Frontal cortex (tissue), 4 donors: ENCODE measurements at places on chromosomes 16 and 17. TPM values are rescaled to one million over a fixed set of nuclear protein-coding genes. Genes with fewer than 3 reads are reported as not detected.

DNA sequence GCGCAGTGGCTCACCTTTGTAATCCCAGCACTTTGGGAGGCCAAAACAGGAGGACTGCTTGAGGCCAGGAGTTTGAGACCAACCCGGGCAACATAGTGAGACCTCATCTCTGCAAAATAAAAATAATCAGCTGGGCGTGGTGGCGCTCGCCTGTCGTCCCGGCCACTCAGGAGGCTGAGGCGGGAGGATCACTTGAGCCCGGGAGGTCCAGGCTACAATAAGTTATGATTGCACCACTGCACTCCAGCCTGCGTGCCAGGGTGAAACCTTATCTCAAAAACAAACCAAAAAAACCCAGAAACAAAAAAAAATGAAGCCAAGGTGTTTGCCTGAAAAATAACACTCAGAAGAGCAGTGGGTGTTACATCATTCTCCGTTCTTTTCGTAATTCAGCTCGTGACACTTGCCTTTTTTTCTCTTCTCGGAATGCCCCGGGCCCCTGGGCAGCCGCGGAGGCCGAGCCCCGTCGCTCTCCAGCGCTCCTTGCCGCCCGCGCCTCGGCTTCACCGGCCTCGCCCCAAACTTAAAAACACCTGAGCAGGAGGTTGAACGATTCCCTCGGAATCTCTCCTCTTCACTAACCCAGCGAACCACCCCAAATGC lies 17.0 kb downstream of the PRCD start:
- DNase-seq, result no peak

DNAH3 gene
- total RNA-seq, result 0.41 TPM

MYO15A gene
- total RNA-seq, result 2.4 TPM

GDE1 gene
- 43.6 TPM for total RNA-seq

DNA sequence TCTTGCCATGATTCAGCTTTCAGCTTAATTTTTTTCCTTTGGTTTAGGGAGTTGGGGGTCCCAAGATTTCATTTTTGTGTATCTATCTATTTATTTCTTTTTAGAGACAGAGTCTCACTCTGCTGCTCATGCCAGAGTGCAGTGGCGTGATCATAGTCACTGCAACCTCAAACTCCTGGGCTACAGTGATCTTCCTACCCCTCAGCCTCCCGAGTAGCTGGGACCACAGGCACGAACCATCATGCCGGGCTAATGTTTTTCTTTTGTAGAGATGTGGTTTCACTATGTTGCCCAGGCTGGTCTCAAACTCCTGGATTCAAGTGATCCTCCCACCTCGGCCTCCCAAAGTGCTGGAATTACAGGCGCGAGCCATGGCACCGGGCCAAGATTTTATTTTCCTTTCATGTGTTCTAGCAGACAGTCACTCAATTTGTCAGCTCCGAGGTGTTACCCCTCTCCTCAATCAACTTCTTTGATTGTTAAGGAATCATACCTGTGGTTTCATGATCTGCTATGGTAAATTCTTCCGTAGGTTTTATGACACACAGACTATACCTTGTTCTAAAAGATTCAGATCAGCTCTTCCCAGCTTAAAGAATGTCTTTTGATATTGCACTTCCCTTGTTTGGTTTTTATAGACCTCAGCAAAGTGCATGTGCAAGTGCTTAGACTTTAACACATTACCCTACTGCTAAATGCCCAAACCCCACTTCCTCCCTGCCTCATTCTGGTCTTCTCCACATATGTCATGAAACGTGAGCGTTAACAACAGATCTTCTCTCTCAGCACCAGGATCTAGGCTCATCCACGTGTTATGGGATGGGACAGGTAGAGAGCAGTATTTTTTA lies 13.0 kb downstream of the UNC45B start:
- DNase-seq, result no peak

DNA sequence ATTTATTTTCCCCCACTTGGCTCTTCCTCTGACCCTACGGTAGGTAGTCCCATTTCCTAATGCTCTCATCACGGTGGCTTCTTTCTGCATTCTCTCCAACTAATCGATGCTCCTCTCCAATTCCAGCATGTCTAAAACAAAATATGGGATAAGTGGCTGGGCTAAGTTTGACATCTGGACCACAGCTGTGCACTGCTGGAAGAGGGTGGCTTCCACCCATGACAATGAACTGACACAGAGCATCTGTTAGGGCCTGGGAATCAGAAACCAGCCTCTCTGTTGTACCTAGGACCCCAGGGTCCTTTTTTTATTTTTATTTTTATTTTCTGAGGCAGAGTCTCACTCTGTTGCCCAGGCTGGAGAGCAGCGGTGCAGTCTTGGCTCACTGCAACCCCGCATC lies 29.0 kb upstream of the SLC39A11 start:
- no peak for DNase-seq

CYB561 gene
- 15.9 TPM for total RNA-seq

DNA sequence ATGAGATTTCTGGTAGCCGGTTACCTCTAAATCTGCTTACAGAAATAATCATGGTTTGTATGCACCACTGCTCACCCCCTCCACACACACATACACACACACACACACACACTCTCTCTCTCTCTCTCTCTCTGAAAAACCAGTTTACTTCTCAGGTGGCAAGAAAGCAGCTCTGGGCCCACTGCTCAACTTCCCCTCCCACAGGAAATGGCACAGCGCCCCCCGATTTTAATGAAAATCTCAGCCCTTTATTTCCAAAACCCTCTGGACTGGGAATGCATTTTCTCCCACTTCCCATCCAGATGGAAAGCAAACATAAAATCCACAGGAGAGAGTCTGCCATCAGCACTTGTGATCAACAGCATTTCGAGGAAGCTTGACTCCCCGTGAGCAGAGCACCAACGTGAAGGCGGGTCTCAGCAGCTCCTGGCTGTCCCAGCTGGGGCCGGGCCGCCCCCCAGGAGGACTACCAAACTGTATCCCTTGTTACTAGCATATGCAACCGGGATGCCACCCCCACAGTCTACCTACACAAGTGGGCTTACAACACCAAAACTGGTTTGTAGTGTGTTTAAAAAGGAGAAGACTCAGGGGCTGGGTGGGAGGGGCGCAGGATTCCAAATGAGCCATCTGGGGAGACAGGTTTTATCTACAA lies 121.1 kb downstream of the SLC39A11 start:
- DNase-seq, result no peak

- DNase-seq, result peak; percentile 33
These were observed 5.2 kb upstream of the CDH8 start for GRCh38 chr16:62041401-62041800.

GRCh38 chr17:43372273-43372911 lies 26.4 kb upstream of the ARL4D start:
- no peak for DNase-seq

DNA sequence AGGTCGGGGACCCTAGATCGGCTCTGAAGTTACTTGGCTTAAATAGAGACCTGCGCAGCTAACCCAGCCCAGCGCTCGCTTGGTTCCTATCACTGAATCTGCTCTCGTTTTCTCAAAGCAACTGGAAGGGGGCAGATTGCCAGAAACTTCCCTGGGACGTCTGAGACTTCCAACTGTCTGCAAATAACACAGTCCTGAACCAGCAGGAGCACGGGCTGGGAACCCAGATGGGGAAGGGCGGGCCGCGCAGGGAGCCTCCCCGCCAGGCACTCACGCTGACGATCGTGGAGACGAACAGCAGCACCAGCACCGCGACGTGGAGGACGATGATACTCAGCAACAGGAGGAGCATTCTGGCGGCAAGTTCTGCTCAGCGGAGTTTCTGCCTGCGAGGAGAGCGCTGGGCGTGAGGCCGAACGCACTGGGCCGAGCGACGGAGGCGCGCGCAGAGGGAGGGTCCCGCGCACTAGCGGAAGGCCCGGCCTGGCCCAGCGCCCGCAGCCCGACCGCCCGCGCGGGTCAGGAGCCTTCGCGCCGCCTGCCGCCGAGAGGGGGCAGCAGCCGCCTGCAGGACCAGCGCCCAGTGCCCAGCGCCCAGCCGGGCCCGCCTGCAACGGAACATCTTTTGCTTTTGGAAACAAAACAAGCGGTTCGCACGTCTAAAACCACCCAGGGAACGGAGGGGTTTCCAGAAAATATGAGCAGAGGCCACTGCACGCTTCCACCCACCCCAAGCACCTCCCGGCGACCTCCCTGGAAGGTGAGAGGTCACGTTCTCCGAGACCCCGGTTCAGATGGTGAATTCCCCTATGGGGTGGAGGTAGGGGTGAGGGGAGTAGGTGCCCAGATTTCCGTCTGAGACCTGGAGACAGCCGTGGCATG lies 4.5 kb downstream of the PMP22 start:
- peak; percentile 88 for DNase-seq

DNA sequence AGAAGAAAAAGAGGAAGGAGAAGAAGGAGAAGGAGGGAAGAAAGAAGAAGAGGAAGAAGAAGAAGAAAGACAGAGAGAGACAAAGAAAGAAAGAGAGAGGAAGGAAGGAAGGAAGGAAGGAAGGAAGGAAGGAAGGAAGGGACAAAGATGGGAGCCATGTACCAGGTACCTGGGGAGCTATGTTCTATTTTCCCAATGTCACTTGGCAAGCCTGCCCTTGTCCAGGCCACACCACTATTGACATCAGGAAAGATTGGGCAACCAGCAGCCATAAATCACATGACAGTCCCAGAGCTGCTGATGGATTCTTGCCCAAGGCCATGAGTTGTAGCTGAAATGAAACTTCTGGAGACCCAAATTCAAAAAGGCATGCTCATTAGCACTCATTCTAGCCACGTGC lies 2.7 kb upstream of the CES1 start:
- DNase-seq, result no peak

GRCh38 chr17:8312251-8312650 lies 2.2 kb downstream of the ARHGEF15 start:
- no peak for DNase-seq

GRCh38 chr17:8057691-8058114 lies 18.8 kb downstream of the ALOX15B start:
- DNase-seq, result peak; percentile 78

DNA sequence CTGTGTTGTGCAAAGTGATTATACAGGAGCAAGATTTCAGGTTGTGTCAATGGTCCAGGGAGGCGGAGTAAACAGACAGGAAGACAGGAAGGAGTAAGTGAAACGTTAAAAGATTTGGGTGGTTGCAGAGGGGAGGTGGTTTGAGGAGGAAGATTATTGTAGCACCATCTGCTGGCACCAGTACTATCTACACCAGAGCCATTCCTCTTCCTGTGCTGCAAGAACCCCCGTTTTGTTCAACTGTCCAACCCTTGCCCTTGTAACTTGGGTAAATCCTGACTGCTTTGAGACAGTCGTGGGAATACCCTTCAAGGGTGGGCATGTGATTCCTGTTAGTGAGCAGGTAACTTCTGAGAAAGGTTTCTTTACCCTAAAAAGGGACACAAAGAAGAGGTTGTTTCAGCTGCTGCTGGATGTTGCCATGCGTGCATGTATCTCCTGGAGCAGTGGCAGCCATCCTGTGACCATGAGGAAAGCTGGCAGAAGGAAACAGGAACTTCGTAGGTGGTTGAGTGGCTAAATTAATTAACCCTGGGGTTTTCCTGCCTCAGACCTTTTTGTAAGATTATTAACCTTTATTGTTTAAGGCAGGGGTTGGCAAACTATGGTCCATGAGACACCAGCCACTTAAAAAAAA lies 124.1 kb downstream of the PRKCA start:
- DNase-seq, result no peak

DNA sequence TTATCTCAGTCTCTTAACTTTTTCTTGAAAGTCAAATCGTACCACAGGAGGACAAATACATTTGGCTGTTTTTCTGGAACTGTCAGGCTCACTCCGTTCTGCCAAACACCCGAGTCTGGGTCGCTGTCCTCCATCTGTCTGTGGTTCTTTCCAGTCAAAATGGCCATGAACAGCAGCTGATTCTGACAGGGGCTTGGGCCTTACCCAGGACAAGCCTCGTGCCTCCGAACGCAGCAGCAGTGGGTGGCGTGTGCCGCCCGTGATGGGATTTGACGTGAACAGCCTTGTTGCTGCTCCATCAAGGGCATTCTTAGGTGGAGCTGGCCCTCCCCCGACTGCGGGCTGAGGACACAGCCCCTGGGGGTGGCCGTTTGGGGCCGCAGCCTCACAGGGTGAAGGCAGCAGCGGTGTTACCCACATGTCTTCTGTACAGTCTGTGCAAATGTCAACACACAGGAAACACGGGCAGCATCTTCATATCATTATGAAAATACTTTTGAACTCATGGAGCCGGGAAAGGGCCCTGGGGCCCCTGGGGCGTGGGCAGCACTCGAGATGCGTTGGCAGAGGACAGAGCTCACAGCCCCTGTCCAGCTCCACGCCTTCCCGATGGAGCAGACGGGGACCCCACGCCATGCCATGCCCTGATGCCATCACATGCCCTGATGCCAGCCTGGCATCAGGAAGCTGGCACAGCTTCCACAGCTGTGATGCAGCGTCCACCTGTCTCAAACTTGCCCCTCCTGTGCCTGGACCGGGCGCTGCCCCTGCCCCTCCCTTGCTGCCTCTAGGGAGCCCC lies 8.6 kb upstream of the ACSF3 start:
- DNase-seq, result no peak

GRCh38 chr16:73350707-73351452 lies 303.0 kb upstream of the ZFHX3 start:
- no peak for DNase-seq

DNA sequence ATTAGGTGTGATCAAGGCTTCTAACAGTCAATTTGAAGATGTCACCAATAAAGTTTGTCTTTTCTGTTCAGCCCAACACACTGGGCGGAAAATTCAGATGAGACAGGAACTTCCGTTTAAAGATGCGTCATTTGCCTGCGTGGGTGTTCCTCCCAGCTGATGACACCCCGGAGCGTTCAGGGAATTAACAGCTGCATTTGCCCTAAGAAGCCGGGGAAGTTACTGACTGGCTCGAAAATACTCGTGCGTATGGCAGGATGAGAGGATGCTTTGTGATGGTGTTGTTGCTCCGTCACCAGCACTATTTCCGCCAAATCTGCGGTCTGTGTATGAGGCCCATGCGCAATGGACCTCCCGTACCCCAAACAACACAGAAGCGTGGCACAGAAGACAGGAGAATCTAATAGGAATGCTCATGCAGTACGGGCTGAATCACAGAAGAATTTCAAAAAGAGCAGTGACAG lies 11.9 kb upstream of the PVALEF start:
- DNase-seq, result peak; percentile 80

HSF4 gene
- total RNA-seq, result 3.7 TPM
